Activated CD4-positive, CD25-positive, alpha-beta regulatory T cell treated with anti-CD3 and anti-CD28 coated beads, Interleukin-2, amount 50 U/mL, for 72 hours (primary cell): ENCODE measurements at places on chromosomes 6 and 20.

- DNase-seq = no peak
Observed at GRCh38 chr6:4647414-4648365, 128.5 kb upstream of the CDYL start.

DNA sequence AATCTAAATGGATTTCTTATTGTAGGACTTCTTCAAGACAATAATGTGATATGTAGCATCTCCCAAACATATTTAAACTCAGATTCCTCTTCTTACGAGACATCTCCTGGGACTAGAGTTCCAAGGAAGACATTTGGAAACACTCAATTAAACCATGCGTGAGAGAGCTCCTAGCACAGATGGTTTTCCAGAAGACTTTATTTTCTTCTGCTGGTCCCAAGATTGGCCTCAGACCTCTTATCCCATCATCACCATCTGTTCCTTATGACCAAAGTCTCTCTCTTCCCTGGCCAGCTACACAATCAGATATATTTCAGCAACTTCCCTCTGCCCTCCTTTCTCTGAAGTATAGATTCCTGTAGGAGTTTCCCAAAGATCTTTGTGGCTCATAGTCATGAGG is 93.2 kb upstream of the JARID2 start:
- DNase-seq = no peak

GRCh38 chr6:22921828-22922227 is 352.5 kb downstream of the HDGFL1 start:
- DNase-seq = no peak

GRCh38 chr6:72748759-72749158 is 126.9 kb downstream of the KCNQ5 start:
- DNase-seq = no peak

- no peak for DNase-seq
Observed at GRCh38 chr20:50376888-50377459, 133.2 kb upstream of the PTPN1 start.

DNA sequence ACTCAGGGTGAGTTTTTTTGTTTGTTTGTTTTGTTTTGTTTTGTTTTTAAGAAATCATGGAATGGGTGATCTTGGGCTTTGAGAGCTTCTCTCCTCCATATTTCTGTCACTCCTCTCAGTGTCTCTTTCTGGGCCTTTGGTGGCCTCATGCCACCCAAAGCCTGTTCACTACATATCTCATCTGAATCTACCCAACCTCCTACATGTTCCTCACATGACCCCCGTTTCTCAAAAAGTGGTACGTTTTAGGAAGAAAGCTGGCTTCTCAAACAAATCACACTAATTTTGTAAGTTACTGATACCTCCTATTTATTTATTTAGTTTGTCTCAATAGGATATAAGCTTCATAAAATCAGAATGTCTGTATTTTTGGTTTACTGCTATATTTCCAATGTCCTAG is 80.0 kb downstream of the SESN1 start:
- no peak for DNase-seq
